ENCODE measurements at places on chromosomes 4 and X.

DNA sequence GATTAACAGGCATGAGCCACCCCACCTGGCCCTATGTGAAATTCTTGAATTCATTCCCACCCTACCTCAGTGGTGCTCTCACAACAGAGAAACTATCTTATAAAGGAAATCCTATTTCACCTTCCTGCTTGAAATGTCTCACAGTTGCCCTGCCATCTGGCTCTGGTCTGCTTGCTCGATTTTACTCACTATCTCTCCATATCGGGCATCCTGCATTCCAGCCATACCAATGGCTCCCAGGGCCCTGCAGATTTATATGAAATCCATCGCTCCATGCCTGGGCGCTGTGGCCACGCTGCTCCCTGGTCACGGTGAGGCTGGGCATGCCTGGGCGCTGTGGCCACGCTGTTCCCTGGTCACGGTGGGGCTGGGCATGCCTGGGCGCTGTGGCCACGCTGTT lies 15.8 kb downstream of the SORBS2 start:
- H3K27ac ChIP-seq: no peak overlapping the region
- H3K36me3 ChIP-seq: no peaks in the 10 kb centered on the region
- no peak for DNase-seq
- H3K27me3 ChIP-seq: no peaks in the 10 kb centered on the region
- no peak overlapping the region for H3K4me3 ChIP-seq
- H3K4me1 ChIP-seq: no peaks in the 10 kb centered on the region

GRCh38 chr4:81606801-81607501 lies 135.2 kb upstream of the RASGEF1B start:
- H3K4me3 ChIP-seq: no peak overlapping the region
- no peak for DNase-seq
- H3K36me3 ChIP-seq: no peaks in the 10 kb centered on the region

DNA sequence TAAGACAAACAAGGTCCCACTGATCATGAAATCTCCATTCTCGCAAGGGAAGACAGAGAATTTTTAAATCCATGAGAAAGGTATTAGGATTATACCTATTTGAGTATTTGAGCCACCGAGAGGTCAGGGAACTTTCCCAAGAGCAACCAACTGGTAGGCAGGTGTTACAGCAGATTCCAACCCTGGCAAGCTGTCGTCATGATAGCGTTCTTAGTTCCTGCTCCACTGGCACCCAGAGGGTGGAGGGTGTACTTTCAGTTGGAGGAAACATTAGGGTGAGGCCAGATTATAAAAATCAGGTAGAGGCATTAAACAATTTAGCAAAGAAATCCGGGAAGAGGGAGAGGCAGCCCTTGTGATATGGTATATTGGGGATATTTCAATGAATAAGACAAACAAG lies 23.3 kb downstream of the COQ2 start:
- DNase-seq: no peak
- H3K4me1 ChIP-seq: no peaks in the 10 kb centered on the region

- no peaks in the 10 kb centered on the region for H3K36me3 ChIP-seq
- H3K4me1 ChIP-seq: no peaks in the 10 kb centered on the region
- no peak overlapping the region for H3K27ac ChIP-seq
Measured at GRCh38 chr4:123776267-123776666, 379.7 kb downstream of the SPRY1 start.

DNA sequence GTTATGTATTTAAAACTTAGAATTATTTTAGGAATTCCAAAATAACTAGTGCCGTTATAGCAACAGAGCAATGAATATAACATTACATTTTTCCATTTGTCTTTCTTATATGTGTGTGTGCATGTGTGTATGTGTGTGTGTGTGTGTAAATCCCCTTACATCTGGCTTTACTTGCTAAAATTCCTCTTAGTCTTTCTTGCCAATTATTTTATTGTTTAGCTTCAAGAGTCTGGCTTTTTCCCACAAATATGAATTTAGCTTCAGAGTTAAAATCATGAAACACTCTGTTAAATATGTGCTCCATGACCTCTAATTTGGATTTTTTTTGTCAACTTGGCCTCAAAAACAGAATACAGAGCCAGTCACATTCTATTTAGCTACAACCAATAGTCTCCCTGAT lies 18.9 kb downstream of the FGF13 start:
- DNase-seq: no peak
- H3K36me3 ChIP-seq: no peaks in the 10 kb centered on the region
- H3K4me1 ChIP-seq: no peaks in the 10 kb centered on the region
- no peak overlapping the region for H3K27ac ChIP-seq

DNA sequence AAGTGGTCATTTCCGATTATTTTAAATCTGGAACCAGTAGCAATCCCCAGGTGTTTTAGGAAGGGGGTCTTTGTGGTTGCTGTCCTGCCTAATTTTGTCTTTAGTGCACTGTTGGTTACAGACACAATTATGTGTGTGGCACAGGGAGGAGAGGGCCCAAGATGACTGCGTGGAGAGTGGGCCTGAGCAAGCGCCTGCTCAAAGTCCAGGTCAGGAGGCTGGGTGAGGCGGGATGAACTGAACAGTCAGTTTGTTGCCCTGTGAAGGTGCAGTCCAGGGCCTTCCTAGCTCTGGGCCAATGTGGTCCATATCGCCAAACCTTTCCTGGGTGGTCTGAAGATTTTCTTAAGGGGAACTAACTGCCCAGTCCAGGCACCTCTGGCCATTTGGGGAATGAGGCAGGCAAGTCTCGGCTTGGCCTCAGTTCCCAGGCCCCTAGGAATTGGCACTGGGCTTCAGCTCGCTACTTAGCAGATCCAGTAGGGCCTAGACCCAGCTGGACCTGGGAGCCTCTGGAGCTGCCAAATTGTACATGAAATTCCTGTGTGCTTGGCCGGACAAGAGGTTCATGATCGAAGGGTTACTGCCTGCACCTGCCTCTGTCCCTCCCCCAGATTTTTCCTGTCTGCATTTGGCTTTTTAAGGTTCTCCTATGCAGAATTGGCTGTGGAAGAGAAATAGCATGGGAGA lies 47.6 kb downstream of the ANAPC4 start:
- no peaks in the 10 kb centered on the region for H3K36me3 ChIP-seq
- H3K27ac ChIP-seq: no peak overlapping the region
- H3K4me3 ChIP-seq: no peak overlapping the region
- H3K4me1 ChIP-seq: no peaks in the 10 kb centered on the region
- no peak for DNase-seq

DNA sequence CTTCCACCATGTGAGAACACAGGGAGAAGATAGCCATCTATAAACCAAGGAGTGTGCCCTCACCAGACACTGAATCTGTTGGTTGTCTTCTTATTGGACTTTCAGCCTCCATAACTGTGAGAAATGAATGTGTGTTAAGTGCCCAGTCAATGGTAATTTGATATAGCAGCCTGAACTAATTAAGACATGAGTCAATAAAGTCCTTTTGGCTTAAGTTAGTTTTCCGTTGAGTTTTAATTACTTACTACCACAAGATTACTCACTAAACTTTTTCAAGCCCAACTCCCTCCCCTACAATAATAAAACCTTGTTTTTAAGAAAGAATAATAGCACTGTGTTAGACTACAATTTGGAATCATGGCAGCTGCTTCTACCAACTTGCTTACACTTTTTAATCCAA lies 324.2 kb downstream of the PCDH19 start:
- H3K4me3 ChIP-seq: no peak overlapping the region
- H3K27me3 ChIP-seq: no peaks in the 10 kb centered on the region

DNA sequence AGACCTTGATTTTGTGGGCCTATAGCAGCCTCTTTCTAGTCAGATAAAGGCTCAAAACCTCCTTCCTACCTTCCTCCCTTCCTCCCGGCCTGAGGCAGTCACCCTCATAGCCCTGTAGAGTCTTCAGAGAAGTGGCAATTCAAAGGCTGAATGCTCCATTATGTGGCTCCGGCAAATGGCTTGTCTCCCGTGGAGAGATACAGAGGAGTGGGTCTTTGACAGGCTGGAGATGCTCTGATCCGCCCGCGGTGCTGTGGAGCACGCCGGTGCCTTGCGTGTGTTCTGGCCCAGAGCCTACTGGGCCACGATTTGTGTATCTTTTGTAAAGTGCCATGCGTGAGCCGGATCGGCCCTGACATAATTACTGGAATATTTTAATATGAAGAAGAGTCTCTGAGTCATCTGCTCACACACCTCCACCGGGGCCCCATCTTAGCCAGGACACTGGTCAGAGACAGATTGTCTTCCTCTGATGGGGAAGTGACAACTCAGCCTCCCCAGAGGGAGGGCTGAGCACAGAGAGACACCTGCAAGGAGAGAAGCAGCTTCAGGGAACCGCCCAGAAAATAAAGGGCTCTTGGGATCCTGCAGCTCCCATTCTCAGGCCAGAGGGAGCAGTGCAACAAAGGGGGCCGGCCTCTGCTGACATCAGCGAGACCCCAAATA lies 88.7 kb downstream of the DCTD start:
- no peaks in the 10 kb centered on the region for H3K36me3 ChIP-seq
- no peak overlapping the region for H3K4me3 ChIP-seq
- no peaks in the 10 kb centered on the region for H3K27me3 ChIP-seq

DNA sequence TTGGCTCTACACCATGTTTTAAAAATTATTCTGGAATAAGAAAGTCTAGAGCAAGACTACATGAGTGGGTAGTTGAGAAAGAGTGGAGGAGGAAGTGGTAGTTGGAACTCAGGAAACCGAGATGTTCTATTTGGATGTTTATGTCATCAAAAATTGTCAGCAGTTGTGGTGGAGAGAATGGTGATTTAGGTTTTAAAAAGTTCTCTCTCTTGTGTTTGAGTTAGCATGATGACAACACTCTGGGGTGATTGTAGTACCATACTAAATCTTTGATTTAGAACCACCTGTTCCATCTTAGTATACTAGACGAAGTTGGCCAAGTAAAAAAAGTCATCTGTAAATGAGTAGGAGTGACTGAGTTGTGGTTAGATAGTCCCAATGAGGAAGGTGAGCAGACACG lies 40.7 kb downstream of the KLHL2 start:
- H3K36me3 ChIP-seq: no peaks in the 10 kb centered on the region
- no peak overlapping the region for H3K4me3 ChIP-seq
- no peak overlapping the region for H3K27ac ChIP-seq
- no peaks in the 10 kb centered on the region for H3K4me1 ChIP-seq
- DNase-seq: no peak

DNA sequence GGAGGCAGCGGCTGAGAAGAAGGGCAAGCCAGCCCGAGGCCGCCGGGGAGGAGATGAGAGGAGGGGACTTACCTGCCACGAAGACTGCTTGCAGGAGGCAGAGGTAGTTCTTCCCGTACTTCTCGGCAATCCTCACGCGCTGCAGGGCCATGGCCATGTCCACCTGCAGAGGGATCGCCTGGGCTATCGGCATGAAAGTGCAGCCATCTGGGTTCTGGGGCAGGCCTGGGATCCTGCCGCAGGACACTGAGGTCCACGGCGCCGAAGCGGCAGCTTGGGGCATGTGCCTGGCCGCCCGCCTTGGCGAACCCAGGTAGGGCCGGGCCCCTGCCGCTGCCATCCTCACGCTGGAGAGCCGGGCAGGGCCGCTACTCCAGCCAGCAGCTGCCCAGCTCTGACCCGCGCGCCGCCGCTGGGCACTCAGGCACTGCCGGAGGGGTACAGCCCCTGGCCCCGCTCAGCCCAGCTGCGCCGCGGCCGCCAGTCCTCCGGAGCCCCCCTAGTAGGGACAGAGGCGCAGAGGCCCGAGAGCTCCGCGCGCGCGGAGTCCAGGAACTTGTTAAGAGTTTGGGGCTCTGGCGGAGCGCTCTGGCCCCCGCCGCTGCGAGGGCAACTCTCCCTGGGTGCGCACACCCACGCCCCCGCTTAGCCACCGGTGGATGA lies 16.0 kb downstream of the MCF2 start:
- H3K4me3 ChIP-seq: peak overlapping the region; percentile 32
- DNase-seq: no peak
- peaks cover 13% of the 10 kb centered on the region for H3K27me3 ChIP-seq
- H3K36me3 ChIP-seq: no peaks in the 10 kb centered on the region
- no peak overlapping the region for H3K27ac ChIP-seq
- no peaks in the 10 kb centered on the region for H3K4me1 ChIP-seq

Data from iPS DF 6.9 (cell line).